Keratinocyte (primary cell): ENCODE measurements at places on chromosomes 6 and 20.

DNA sequence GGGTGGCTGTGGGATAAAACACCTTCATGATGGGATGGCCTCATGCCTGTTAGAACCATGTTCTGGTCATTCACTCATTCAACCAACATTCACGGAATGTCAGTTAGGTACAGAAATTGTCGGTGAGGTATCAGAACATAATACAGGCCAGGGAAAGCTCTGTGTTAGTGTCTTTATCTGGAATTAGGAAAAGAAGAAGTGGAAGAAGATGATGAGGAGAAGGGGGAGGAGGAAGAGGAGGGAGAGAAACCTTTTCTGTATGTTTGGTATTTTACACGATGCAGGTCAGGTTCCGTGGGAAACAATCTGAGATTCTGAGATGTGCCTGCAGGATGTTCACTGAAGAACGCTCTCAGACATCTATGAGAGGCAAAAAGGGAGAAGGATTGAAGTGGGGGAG, 5.6 kb downstream of the ADTRP start:
- no peak for DNase-seq
- peak overlapping the region; percentile 100 for H3K27ac ChIP-seq
- peaks cover 47% of the 10 kb centered on the region for H3K4me1 ChIP-seq
- H3K4me3 ChIP-seq = no peak overlapping the region
- no peaks in the 10 kb centered on the region for H3K36me3 ChIP-seq
- H3K27me3 ChIP-seq = no peaks in the 10 kb centered on the region

DNA sequence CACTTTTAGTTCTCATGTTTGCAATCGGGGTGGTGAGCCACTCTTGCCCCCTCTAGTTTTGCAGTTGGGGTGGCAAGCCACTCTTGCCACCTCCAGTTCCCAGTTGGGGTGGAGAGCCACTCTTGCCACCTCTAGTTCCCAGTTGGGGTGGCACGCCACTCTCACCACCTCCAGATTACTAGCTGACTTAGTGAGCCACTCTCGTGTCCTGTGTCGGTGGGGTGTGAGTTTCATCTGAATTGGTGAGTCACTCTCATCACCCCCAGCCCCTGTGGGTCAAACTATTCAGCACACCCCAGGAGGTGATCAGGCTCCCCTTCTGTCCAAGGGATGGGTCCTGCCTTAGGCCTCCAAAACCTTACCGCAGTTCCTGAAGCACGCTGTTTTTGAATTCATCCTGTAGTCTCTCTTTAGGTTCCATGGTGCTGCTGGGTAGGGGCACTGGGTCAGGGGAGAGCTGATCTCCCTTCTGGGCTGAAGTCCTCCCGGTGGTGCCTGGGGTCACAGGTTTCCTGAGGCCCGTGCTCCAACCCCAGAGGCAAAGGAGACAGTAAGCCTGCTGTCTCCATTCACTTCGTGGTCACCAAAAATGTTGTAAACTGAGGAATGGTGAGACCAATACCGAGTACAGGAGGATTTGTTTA, 224.2 kb upstream of the SYNCRIP start:
- no peak overlapping the region for H3K4me3 ChIP-seq
- no peak for DNase-seq
- H3K27ac ChIP-seq = no peak overlapping the region

GRCh38 chr20:7155794-7156193, 388.3 kb downstream of the BMP2 start:
- no peaks in the 10 kb centered on the region for H3K36me3 ChIP-seq
- peaks cover 8% of the 10 kb centered on the region for H3K4me1 ChIP-seq
- DNase-seq = no peak
- no peak overlapping the region for H3K27ac ChIP-seq
- H3K4me3 ChIP-seq = no peak overlapping the region

GRCh38 chr6:127637830-127638409, 60.9 kb downstream of the C6orf58 start:
- H3K36me3 ChIP-seq = no peaks in the 10 kb centered on the region
- H3K4me3 ChIP-seq = no peak overlapping the region
- no peak overlapping the region for H3K27ac ChIP-seq
- DNase-seq = no peak

GRCh38 chr20:10496465-10496864, 61.4 kb downstream of the SLX4IP start:
- no peak overlapping the region for H3K27ac ChIP-seq
- no peak for DNase-seq
- H3K36me3 ChIP-seq = no peaks in the 10 kb centered on the region
- H3K27me3 ChIP-seq = no peaks in the 10 kb centered on the region
- H3K4me1 ChIP-seq = peaks cover 14% of the 10 kb centered on the region
- H3K4me3 ChIP-seq = no peak overlapping the region

DNA sequence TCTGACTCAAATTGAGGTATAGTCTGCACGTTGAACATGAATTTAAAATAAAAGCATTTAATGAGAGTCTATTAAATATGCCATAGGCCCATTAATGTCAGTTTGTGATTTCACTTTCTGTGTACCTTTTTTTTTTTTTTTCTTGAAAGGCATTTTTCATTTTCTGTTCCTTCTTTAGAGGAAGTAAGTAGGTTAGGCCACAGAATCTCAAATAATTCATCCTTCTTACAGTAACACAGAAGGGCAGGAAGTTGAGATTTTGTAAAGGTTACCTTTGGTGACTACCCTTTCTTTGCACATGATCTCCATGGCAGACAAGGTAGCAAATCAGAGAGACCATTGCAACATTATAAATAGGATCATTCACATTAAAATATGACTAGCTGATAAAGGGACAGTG, 9.6 kb downstream of the L3MBTL3 start:
- DNase-seq = no peak
- H3K27ac ChIP-seq = no peak overlapping the region
- no peaks in the 10 kb centered on the region for H3K27me3 ChIP-seq
- H3K4me3 ChIP-seq = no peak overlapping the region

GRCh38 chr6:16752206-16752866, 8.9 kb downstream of the ATXN1 start:
- H3K27ac ChIP-seq = peak overlapping the region; percentile 87
- no peak overlapping the region for H3K4me3 ChIP-seq
- peaks cover 5% of the 10 kb centered on the region for H3K36me3 ChIP-seq
- no peak for DNase-seq
- no peaks in the 10 kb centered on the region for H3K27me3 ChIP-seq
- peaks cover 48% of the 10 kb centered on the region for H3K4me1 ChIP-seq

DNA sequence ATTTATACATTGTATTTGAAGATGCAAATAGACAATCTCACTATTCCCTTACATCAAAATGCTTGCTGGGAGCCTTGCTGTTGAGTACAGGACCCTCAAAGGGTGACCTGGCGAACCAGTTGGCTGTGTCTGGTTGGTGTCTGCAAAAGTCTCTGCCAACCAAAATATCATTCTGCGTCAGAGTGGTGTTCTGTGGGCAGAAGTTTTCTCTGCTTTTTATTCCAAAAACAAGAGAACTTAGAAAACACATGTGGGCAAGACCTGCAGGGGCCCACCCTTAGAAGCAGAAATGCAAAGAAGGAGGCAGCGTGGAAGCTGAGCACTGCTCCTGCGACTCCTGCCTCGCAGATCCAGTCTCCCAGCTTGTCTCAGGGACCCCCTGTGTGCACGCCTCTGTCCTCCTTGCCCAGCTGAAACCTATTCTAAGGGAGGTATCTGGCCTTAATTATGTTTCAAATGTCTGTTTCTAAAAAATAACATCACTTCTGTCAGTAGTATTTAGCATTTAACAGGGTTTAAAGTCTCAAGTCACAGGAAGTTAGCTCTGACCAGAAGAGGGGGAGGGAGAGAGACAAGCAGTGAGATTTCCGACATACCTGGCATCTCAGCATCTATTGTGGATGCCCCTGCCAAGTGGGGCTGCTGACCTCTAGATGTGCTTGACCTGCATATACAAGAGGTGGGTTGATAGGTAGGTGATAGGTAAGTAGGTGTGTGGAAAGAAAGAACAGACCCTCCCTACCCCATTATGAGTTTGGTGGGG, 101.3 kb downstream of the SASH1 start:
- no peaks in the 10 kb centered on the region for H3K36me3 ChIP-seq
- H3K4me3 ChIP-seq = no peak overlapping the region
- no peaks in the 10 kb centered on the region for H3K27me3 ChIP-seq
- no peak for DNase-seq
- H3K4me1 ChIP-seq = peaks cover 46% of the 10 kb centered on the region

GRCh38 chr6:136104556-136104955, 145.6 kb downstream of the MTFR2 start:
- H3K4me1 ChIP-seq = no peaks in the 10 kb centered on the region
- no peaks in the 10 kb centered on the region for H3K27me3 ChIP-seq
- H3K27ac ChIP-seq = no peak overlapping the region
- DNase-seq = no peak

- no peak for DNase-seq
- no peaks in the 10 kb centered on the region for H3K36me3 ChIP-seq
- H3K4me3 ChIP-seq = peak overlapping the region; percentile 86
- no peaks in the 10 kb centered on the region for H3K27me3 ChIP-seq
- H3K4me1 ChIP-seq = peaks cover 16% of the 10 kb centered on the region
These were observed 734 bp downstream of the MMS22L start for GRCh38 chr6:97282238-97282725.

GRCh38 chr6:63807056-63807455, 171.5 kb downstream of the PHF3 start:
- H3K27ac ChIP-seq = peak overlapping the region; percentile 92
- peaks cover 34% of the 10 kb centered on the region for H3K4me1 ChIP-seq
- H3K4me3 ChIP-seq = no peak overlapping the region

GRCh38 chr20:19986419-19986818, 30.7 kb upstream of the NAA20 start:
- no peak for DNase-seq
- peaks cover 38% of the 10 kb centered on the region for H3K36me3 ChIP-seq
- H3K27me3 ChIP-seq = no peaks in the 10 kb centered on the region
- peak overlapping the region; percentile 40 for H3K4me3 ChIP-seq

- H3K27ac ChIP-seq = no peak overlapping the region
- peaks cover 5% of the 10 kb centered on the region for H3K27me3 ChIP-seq
- no peak for DNase-seq
- H3K36me3 ChIP-seq = no peaks in the 10 kb centered on the region
- no peaks in the 10 kb centered on the region for H3K4me1 ChIP-seq
- H3K4me3 ChIP-seq = no peak overlapping the region
These were observed 66.5 kb upstream of the RNF146 start for GRCh38 chr6:127200114-127200513.

GRCh38 chr6:106782536-106783285, 153.3 kb downstream of the QRSL1 start:
- H3K27ac ChIP-seq = no peak overlapping the region
- no peaks in the 10 kb centered on the region for H3K27me3 ChIP-seq
- no peaks in the 10 kb centered on the region for H3K36me3 ChIP-seq
- no peak overlapping the region for H3K4me3 ChIP-seq
- DNase-seq = no peak
- peaks cover 20% of the 10 kb centered on the region for H3K4me1 ChIP-seq

DNA sequence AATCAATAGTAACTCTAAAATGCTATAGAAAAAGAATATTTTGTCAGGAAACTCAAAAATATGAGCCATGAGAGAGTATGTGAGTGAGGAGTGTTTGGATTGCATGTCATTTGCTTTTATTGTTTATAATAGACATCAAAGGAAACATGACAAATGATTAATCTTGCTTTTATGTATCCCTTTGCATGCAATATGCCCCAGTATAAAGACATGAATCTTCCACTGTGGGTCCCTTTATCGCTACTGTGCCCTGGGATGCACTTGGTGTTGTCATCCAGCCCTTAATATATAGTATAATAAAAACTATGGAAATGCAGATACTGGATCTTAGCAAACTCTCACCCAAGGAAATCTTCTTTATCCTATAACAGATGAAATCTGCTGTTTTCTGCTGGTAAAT, 77.3 kb downstream of the LAMA4 start:
- no peaks in the 10 kb centered on the region for H3K36me3 ChIP-seq
- H3K27me3 ChIP-seq = peaks cover 3% of the 10 kb centered on the region
- H3K4me1 ChIP-seq = no peaks in the 10 kb centered on the region
- no peak overlapping the region for H3K27ac ChIP-seq
- no peak overlapping the region for H3K4me3 ChIP-seq
- DNase-seq = no peak

GRCh38 chr6:48777411-48777810, 666.4 kb upstream of the PTCHD4 start:
- peak; percentile 30 for DNase-seq
- no peak overlapping the region for H3K4me3 ChIP-seq
- H3K27me3 ChIP-seq = no peaks in the 10 kb centered on the region
- no peaks in the 10 kb centered on the region for H3K36me3 ChIP-seq
- no peak overlapping the region for H3K27ac ChIP-seq
- peaks cover 26% of the 10 kb centered on the region for H3K4me1 ChIP-seq

GRCh38 chr6:149267072-149267471, 50.4 kb upstream of the TAB2 start:
- H3K27me3 ChIP-seq = peaks cover 3% of the 10 kb centered on the region
- no peaks in the 10 kb centered on the region for H3K4me1 ChIP-seq
- H3K4me3 ChIP-seq = no peak overlapping the region
- DNase-seq = no peak

DNA sequence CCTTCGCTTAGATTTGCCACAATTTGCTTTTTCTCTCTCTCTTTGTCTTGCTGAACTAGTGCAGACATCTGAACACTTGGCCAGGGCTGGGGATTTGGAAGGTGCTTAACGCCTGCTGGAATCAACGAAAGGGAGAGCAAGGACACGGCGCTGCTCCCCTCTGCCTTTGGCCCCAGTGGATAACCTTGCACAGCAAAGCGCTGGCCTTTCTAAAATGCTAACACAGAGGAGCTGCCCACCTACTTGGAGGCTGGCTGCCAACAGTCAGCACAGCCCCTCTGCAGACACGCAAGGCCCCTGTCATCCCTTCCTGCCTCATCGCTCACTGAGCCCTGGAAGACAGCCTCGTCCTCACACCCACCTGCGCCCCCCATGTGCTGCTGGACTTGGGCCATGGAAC, 37.5 kb downstream of the C20orf203 start:
- DNase-seq = no peak
- H3K36me3 ChIP-seq = no peaks in the 10 kb centered on the region
- H3K27ac ChIP-seq = no peak overlapping the region
- no peak overlapping the region for H3K4me3 ChIP-seq
- H3K4me1 ChIP-seq = peaks cover 6% of the 10 kb centered on the region
- peaks cover 14% of the 10 kb centered on the region for H3K27me3 ChIP-seq

DNA sequence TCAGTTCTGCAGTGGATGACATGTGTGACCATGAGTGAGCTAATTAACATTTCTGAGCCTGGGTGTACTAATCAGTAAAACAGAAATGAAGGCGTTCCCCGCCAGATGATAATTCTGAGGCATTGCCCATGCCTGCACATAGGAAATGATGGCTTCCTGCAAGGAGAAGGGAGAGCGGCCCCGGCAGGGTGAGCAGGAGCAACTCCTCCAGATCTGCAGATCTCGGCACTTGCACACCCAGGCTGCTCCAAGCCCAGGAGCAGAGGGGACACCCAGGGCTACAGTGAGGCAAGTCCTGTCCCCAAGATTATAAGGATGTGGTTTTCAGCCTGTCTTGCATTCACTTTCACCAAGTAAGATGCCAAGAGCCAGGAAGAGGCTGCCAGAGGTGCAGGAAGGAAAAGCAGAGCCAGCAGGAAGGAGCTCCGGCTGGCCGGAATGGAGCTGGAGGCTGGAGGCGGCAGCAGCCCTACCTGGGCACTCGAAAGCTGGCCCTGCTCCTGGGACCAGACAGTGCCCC, 177.5 kb upstream of the CST7 start:
- H3K27ac ChIP-seq = no peak overlapping the region
- no peaks in the 10 kb centered on the region for H3K36me3 ChIP-seq
- DNase-seq = no peak
- H3K4me1 ChIP-seq = peaks cover 23% of the 10 kb centered on the region
- H3K27me3 ChIP-seq = no peaks in the 10 kb centered on the region
- H3K4me3 ChIP-seq = no peak overlapping the region

GRCh38 chr6:4896401-4896800, 107.4 kb downstream of the RPP40 start:
- H3K27me3 ChIP-seq = no peaks in the 10 kb centered on the region
- H3K4me1 ChIP-seq = no peaks in the 10 kb centered on the region
- no peak overlapping the region for H3K4me3 ChIP-seq
- H3K36me3 ChIP-seq = peaks cover 22% of the 10 kb centered on the region
- H3K27ac ChIP-seq = no peak overlapping the region
